Aorta (tissue), 5 donors: ENCODE measurements at places on chromosomes 16 and 17. TPM values are rescaled to one million over a fixed set of nuclear protein-coding genes. Genes with fewer than 3 reads are reported as not detected.

The ATAD5 gene
- total RNA-seq = 1.2 TPM

The GAS2L2 gene
- total RNA-seq = not detected

The C1QTNF1 gene
- total RNA-seq = 439 TPM

The DOC2A gene
- total RNA-seq = 0.23 TPM

The SEPTIN12 gene
- total RNA-seq = not detected

- peak; percentile 93 for DNase-seq
These were observed at the start of gene RPAIN for GRCh38 chr17:5419959-5420653. Gene RPAIN, plus strand, starts transcription at chr17:5420182. Its CDS starts 29 bp downstream, at chr17:5420211.

DNA sequence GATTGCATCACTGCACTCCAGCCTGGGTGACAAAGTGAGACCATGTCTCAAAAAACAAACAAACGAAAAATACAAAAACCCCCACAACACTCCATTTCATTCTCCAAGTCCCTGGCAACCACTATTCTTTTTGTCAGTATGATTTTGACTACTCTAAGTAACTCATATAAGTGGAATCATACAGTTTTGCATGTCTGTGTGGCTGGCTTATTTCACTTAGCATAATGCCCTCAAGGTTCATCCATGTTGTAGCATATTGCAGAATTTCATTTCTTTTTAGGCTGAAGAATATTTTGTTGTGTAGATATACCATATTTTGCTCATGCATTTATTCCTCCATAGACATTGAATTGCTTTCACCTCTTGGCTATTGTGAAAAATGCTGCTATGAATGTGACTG lies 81.7 kb upstream of the GAS7 start:
- no peak for DNase-seq

- peak; percentile 91 for DNase-seq
These were observed 88.5 kb downstream of the SMG6 start for GRCh38 chr17:2214929-2215615.

DNA sequence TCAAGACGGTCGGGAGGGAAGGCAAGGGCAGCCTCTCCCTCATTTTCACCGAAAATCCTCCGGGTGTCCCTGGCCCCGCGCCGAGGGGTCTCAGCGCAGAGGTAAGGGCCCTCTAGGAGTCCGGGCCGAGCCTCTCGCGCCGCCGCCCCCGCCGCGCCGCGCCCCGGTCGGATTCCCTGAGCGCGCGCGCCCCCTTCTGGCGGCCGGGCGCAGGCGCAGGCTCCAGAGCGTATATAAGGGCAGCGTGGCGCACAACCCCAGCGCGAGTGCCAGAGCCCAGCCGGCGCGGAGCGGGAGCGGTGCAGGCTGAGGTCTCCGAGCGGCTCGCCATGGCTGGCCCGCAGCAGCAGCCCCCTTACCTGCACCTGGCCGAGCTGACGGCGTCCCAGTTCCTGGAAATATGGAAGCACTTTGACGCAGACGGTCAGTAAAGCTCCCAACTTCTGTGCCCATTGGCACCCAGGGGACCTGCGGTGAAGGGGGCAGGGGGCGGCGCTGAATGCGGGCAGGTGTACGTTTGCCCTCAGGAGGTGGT lies at the start of gene CALB2:
TSS of gene CALB2 (plus strand) at position 260 of the 535 bp plus-strand sequence. CDS start at position 330, 70 bp downstream.
- peak; percentile 90 for DNase-seq

- no peak for DNase-seq
These were observed 34.6 kb downstream of the PLCG2 start for GRCh38 chr16:81813648-81814047.

DNA sequence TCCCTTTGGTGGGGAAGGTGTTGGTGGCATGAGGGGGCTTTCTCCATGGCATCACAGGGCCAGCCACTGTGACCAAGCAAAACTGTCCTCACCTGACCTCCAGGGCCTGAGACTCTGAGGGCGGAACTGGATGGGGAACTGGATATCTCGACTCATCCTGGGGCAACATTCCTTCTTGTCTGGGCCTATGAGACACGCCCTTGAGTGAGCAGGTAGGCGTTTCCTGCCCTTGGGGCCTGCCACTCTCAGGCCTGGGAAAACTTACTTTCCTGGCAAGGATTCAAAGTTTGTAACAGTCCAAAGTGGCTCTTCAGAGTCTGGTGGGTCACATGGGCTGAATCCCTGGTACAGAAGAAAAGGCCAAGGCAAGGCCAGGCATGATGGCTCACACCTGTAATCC lies 9.6 kb downstream of the MT1X start:
- DNase-seq = no peak
